Vagina (tissue), 2 donors: ENCODE measurements at places on chromosomes 11 and 22. TPM values are rescaled to one million over a fixed set of nuclear protein-coding genes. Genes with fewer than 3 reads are reported as not detected.

- DNase-seq: no peak
These were observed 38.6 kb upstream of the HSPA8 start for GRCh38 chr11:123100379-123101085.

GRCh38 chr11:131893103-131893890 is 522.9 kb downstream of the NTM start:
- no peak for DNase-seq

DNA sequence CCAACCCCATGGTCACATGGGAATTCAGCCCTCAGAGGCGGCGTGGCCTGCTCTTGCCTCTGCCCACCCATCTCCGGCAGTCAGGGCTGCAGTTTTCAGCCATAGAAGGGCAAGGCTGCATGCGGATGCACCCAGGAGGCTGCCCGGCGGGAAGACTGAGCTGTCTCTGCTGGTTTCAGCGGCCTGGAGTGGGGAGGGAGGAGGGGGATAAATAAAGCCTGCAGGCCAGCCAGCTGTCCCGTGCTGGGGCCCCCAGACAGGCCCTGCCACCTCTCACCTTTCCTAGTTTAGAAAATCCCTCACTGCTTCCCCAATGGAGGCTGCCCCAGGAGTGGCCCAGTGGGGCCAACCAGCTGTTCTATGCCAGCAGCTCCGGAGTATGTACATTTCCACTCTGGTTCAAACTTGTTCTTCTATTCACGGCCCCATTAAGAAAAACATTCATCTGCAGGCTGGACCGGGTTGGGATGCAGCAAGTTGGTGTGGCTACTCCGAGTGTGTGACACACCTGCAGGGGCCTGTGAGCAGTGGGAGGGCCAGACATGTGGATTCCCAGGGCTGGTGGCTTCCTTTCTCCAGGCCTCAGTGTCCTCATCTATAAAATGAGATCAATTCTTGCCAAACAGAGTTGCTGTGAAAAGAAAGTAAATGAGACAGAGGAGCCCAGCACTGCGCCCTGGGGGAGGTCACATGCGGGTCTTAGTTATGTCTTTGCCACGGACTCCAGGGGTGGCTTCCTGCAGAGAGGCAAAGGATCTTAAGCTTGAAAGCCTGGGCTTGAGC is 5.0 kb downstream of the MICALL1 start:
- no peak for DNase-seq

DNA sequence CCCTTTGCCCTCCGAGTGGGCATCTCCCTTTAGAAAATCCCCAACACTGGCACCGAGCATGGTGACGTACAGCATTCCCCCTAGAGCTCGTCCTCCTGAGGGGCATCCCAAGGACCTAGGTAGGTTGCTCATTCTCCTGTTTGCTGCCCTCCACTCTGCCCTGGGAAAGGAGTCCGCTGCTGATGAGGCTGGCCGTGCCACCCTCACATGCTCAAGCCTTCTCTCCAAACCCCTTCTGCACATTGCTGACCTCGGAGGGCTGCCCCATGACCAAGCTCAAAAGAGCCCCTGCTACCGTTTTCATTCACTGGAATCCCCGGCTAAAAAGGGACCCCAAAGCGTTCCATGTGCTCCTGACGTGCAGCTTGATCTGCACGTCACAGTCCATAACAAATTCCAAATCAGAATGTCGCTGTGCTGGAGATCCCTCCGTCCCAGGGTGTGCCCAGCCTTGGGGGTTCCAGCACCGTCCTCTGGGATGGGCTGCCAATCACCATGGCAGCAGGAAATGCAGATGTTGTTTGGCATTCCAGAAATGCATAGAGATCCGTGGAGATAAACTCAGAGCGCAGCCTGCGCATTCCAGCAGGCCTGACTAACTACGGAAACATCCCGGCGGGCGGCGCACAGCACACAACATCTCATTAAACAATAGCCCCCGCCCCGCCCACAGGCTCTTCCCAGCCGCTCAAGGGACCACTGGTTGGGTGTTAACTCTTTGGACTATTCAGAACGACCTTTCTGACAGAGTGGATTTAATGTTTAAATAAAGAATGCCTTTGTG is 26.3 kb upstream of the GNB1L start:
- no peak for DNase-seq

GRCh38 chr22:20242393-20243175 is 25.5 kb downstream of the RTN4R start:
- DNase-seq: no peak

GRCh38 chr11:102792604-102793003 is 5.4 kb downstream of the MMP1 start:
- DNase-seq: no peak

DNA sequence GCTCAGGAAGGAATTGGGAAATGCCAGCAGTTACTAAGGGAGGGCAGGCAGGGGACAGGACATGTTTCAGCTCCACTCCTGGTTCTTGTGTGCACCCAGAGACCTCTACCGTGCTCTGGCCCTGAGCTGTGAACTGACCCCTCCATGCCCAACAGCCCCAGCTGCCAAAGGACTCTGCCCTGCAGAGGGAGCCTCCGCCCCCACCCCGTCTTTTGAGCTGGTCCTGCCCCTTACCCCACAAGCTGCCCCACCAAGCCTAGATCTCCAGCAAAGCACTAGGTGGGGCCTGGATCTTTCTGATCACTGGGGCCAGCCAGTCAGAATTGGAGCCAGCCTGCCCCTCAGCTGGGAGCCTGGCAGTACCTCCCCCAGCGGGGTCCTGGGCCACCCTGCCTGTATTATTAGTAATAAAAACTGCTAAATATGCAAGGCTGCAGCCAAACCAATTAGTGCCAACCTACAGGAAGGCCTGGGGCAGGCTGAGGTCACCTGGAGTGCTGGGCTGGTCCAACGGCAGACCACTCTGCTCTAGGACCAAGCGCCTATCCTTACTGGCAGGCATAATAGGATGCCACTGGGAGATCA is 23.9 kb upstream of the DRICH1 start:
- DNase-seq: no peak

- DNase-seq: no peak
These were observed 138.9 kb downstream of the LARGE1 start for GRCh38 chr22:33781411-33781810.

- DNase-seq: no peak
These were observed 2.9 kb upstream of the WDR74 start for GRCh38 chr11:62842171-62842741.

- DNase-seq: no peak
These were observed 69.6 kb downstream of the RAB30 start for GRCh38 chr11:83002053-83002452.

- no peak for DNase-seq
These were observed 358.0 kb downstream of the DLG2 start for GRCh38 chr11:85269109-85269508.

- no peak for DNase-seq
These were observed 9.7 kb downstream of the MRGPRF start for GRCh38 chr11:69003301-69003865.

DNA sequence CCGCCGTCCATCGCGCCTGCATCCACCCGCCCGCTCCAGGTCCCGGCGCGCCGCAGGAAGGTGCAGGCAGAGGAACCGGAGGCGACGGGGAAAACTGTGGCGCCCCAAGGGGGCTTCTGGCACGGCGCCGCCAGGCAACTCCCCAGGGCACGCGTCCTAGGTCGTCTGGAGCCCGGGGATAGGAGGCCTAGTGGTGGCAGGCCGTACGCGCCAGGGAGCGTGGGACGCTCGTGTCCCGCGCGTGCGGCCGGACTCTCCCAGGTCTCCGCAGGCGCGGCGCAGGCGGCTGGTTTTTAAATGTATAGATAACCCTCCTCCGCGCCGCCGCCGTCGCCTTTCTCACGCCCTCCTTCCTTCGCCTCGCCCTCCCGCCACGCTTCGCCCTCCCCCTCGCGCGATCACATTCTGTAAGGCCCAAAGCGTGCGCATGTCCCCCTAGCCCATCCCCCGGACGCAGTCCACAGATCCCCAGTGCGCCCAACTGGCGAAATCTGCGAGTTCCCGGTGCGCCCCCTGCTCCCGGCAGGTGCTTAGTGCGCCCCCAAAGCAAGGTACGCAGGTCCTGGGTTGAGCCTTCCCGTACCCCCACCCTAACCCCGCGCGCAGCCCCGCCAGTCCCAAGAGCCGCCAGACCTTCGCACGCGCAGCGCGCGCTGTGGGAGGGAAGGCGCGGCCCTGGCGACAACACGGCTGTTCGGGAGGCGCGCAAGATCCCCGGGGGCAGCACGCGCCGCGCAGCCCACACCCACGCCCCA is at the start of gene ASCL2:
Gene ASCL2 (minus strand): TSS at position 267 of the 755 bp plus-strand sequence. CDS start 256 bp downstream, at position 11.
- peak; percentile 79 for DNase-seq

DNA sequence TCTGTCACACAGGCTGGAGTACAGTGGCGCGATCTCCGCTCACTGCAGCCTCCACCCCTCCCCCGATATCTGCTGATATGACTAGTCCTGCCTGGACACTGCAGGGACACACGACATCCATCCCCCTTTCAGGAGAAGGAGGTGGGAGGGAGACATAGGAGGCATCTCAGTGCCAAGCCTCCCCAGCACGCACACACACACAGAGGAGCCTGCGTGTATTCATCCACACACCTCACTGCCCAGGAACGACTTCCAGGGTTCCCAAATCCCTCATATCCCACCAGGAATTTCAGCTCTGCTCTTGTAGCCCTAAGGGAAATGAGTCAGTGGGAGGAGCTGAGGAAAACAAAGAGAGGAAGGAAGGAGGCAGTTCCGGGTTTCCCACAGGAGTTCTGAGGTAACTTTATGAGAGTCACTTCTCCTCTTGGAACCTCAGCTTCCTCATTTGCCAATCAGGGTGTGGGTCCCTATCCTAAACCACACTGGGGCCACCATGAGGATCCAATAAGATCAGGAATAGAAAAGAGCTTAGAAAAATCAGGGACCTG is 37.2 kb upstream of the ACER3 start:
- no peak for DNase-seq

GRCh38 chr11:41980741-41981140 is 521.3 kb upstream of the LRRC4C start:
- DNase-seq: no peak

DNA sequence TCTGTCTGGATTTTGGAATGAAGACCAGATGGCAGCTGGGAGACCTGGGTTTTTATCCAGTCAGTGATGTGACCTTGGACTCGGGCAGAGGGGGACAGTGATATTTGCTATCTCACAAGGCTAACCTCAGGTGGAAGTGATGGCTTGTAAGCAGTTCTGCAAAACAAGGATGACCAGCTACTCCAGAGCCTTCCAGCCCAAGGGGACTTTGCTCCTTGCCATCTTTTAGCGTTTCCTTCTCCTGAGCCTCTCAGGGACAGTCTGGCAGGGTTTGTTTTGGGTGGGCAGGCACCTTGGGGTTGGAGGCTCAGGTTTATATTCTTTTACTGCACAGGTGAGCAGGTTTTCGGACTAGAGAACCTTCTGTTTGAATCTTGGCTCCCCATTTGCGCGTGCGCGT is 9.5 kb upstream of the OSBP2 start:
- no peak for DNase-seq

DNA sequence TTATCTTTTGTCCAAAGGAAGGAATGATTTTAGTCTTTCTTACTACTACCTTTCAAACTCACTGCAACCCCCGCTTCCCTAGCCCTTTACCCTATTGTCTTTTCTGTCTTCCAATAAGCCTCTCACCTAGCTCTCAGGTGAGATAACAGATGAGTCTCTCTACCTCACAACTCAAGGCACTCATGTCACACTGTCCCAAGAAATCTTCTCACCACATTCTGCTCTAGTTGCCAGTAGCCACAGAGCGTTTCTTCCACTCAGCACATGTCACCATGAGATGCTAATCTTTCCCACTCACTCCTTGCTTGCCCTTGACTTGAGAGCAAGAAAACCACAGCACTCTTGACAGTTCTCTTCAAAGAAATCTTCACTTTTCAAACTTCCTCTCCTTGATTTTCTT is 32.7 kb upstream of the TMEM41B start:
- no peak for DNase-seq

- DNase-seq: no peak
These were observed 56.7 kb upstream of the CLPB start for GRCh38 chr11:72491001-72491400.

DNA sequence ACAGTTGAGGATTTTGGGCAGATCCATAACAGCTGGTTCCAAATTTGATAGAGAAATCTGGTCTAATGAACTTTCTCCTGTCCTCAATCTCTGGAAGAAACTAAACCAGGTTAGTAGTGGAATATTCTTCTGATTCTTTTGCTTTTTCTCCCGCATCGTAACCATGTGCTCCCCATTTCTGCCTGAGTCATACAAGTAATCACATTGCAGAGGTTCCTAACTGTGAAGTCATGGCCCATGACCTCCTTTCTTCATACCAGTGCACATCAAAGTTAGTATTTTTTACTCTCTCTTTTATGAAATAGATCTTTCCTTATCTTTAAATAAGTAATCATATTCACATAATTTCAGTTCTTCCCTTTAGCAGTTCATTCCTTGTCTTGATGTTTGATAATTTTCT is 249.0 kb downstream of the DYNC2H1 start:
- no peak for DNase-seq

- DNase-seq: no peak
These were observed 20.3 kb upstream of the SLN start for GRCh38 chr11:107731941-107732688.

DNA sequence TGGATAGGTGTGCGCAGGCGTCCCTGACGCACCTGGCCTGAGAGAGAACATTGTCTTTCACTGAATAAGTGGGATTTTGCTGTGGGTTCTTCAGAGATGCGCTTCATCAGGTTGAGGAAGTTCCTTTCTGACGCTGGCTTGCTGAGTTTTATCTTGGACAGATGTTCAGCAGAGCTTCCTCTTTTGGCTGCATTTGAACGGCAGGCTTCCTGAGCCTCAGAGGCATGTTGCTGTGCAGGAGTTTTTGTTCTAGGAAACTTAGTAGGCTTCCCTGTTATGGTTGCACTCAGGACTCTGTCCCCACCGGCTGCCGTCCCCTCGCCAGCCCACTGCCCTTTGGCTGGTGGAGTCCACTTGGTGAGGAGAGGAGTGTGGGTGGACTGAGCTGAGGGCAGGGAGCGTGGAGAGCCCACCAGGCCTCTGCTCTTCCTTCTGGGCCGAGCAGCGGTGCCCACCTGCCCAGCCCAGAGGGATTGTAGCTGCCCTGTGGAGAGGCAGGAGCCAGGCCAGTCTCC is 17.2 kb downstream of the FRMD8 start:
- DNase-seq: no peak

DNA sequence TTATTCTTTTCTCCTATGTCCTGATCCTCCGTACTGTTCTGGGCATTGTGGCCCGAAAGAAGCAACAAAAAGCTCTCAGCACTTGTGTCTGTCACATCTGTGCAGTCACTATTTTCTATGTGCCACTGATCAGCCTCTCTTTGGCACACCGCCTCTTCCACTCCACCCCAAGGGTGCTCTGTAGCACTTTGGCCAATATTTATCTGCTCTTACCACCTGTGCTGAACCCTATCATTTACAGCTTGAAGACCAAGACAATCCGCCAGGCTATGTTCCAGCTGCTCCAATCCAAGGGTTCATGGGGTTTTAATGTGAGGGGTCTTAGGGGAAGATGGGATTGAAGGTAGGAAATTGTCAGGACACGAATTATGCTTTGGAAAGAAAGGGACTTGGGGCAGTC is 843 bp downstream of the OR51T1 start:
- no peak for DNase-seq

- DNase-seq: no peak
These were observed 40.7 kb upstream of the RBFOX2 start for GRCh38 chr22:36069368-36069767.

APOA5 gene
- not detected for total RNA-seq

BIRC3 gene
- total RNA-seq: 7.1 TPM

KCNJ5 gene
- 1.5 TPM for total RNA-seq

OR8G5 gene
- not detected for total RNA-seq

CBX7 gene
- total RNA-seq: 98.0 TPM

RASGRP2 gene
- 27.5 TPM for total RNA-seq

ABCG4 gene
- total RNA-seq: 3.2 TPM

CSNK2A3 gene
- 1.2 TPM for total RNA-seq

ZP1 gene
- not detected for total RNA-seq

SOX6 gene
- total RNA-seq: 4.9 TPM

HPX gene
- total RNA-seq: 0.98 TPM

HBB gene
- total RNA-seq: 591 TPM

DUSP8 gene
- total RNA-seq: 2.9 TPM
